Stomach (tissue), 19 donors: ENCODE measurements at places on chromosomes 1 and 21. TPM values are rescaled to one million over a fixed set of nuclear protein-coding genes. Genes with fewer than 3 reads are reported as not detected.

The CYP4A11 gene
- polyA plus RNA-seq, result 0.68 TPM

The DCDC2B gene
- not detected for polyA plus RNA-seq

The LRRC53 gene
- not detected for polyA plus RNA-seq

The CLEC20A gene
- not detected for polyA plus RNA-seq

The AMY1C gene
- not detected for polyA plus RNA-seq

The FOXO6 gene
- 0.37 TPM for polyA plus RNA-seq

The SLC41A1 gene
- polyA plus RNA-seq, result 8.2 TPM

The ELF3 gene
- polyA plus RNA-seq, result 242 TPM

The AADACL4 gene
- not detected for polyA plus RNA-seq

The NHLH1 gene
- not detected for polyA plus RNA-seq

The SLC9A1 gene
- polyA plus RNA-seq, result 27.6 TPM

The CHIA gene
- polyA plus RNA-seq, result 69.0 TPM

The ANKRD35 gene
- polyA plus RNA-seq, result 10.0 TPM

The ADGRL4 gene
- polyA plus RNA-seq, result 9.9 TPM

The ARHGEF16 gene
- 23.1 TPM for polyA plus RNA-seq

The C1orf185 gene
- polyA plus RNA-seq, result not detected

The C1orf167 gene
- polyA plus RNA-seq, result 4.7 TPM

The PLEKHM2 gene
- polyA plus RNA-seq, result 19.3 TPM

The FLG gene
- not detected for polyA plus RNA-seq

The SLC6A9 gene
- 1.1 TPM for polyA plus RNA-seq

The GNAT2 gene
- polyA plus RNA-seq, result 0.43 TPM
